ENCODE measurements at places on chromosomes 4 and X.

DNA sequence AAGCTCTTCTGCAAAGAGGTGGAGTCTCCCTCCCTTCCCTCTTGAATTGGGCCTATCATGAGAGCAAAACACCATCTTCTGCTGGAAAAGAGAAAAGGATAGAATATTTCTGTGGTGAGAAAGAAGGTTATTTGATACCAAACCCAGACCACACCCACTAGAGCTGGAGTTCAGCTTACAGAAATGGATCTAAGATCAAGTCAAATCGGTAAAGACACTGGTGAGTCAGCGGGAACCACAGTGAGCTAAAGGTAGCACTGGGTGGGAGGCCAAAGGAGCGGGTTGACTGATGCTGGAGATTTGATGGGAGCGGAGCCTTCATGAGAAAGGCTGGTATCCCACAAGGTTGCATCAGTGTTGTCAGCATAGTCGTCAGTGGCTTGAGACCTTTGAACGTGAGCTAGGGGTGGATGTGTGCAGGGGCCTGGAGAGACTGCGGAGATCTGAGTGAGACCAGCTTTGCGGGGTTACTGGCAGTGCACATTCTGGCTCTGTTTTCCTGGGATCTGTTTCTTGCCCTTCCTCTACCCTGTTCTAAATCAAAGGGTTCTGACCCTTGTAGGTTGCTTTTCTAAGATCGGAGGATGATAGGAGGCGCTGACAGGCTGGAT lies 106.4 kb upstream of the SCOC start:
- DNase-seq: peak; percentile 19

DNA sequence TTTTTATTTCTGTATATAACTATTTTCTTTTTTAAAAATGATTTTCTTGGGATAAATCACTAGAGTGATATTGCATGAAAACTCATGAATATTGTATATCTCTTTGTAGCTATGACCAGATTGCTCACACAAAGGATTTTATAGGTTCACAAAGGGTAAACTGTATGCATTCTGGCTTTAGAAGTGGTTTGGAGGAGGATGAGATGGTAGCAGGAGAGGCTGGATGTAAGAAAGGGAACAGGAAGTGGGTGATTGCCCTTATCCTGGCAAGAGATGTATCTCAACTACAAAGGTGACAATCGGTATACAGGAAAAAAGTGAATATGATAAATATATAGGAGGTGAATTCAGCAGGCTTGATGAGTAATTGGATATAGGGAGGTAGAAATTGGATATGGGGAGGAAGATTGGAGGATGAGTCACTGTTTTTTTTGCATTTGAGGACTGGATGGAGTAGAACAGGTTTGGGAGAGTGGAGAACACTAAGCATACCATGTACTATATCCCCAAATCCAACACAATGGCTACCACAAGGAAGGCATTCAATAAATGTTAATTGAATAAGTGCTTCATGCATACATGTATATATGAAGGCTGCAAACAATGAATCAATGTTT lies 9.9 kb downstream of the FGG start:
- DNase-seq: no peak

DNA sequence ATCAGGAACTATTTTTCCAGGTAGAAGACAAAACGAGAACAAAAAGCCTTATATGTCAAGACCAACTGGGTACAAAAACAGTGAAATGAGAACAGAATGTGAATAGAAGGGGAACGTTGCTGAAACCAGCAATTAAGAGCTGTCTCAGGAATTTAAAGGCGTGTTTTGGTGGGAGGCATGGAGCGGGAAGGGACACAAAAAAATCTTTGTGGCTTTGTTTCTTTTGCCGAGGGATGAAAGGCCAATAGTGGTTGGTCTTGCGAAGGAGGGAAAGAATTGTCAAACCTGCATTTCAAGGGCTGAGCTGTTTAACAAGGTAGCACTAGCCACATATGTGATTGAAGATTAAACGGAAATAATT lies 103.8 kb downstream of the USP46 start:
- DNase-seq: no peak

GRCh38 chr4:16759931-16760582 lies 138.4 kb downstream of the LDB2 start:
- no peak for DNase-seq

DNA sequence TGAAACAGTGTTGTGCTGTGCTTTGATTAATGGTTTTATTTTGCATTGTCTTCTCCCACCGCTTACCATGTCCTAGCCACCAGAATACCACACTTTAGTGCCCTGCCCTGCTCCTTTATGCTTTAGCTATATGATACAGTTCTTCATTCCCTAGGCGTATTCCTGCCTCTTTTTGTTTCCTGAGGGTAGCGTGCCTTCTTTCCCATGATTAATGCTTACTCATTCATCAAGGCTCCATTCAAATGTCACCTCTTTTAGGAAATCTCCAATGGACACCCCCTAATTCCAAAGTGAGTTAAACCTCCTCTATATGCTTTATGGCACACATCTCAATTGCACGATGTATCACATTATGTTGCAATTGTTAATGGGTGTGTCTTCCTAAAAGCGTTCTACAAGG lies 46.3 kb downstream of the SPANXD start:
- DNase-seq: no peak

DNA sequence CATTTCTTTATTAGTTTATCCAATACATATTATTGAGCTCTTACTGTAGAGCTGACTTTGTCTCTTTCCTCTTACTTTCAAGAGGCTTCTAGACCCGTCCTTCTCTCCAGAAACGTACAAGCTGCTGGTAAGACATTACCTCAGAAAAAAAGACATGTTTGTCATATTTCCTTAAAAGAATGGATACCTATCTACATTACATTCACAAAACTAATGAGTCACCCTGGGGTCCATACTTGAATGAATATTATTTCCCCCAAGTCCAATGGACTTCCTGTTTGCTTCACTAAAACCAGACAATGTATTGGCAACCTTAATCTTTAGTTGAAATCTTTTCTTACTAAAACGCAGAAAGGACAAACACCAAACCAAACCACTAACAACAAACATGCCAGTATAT lies 176.5 kb upstream of the CLNK start:
- DNase-seq: no peak
